ENCODE measurements at places on chromosomes 6 and 20.

GRCh38 chr6:121847806-121848522 lies 412.5 kb downstream of the GJA1 start:
- no peak for DNase-seq

DNA sequence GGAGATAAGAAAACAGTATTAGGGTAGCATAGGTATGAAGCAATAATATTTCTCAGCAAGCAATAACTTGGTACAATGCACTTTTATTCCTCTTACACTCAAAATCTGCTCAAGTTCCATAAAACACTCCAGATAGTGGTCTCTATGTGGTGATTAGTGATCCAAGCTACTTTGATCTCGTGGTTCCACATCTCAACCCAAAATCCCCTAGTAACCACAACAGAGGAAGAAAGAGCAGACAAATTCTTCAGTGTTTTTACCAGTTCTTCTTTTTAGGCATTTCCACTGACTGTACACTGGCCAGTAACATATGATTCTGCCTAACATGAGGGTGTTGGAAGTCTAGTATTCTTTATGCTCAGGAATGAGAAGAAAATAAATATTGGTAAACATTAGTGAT lies 309.0 kb upstream of the PTCHD4 start:
- DNase-seq: no peak

- no peak for DNase-seq
Observed at GRCh38 chr20:2122936-2123335, 21.3 kb downstream of the STK35 start.

DNA sequence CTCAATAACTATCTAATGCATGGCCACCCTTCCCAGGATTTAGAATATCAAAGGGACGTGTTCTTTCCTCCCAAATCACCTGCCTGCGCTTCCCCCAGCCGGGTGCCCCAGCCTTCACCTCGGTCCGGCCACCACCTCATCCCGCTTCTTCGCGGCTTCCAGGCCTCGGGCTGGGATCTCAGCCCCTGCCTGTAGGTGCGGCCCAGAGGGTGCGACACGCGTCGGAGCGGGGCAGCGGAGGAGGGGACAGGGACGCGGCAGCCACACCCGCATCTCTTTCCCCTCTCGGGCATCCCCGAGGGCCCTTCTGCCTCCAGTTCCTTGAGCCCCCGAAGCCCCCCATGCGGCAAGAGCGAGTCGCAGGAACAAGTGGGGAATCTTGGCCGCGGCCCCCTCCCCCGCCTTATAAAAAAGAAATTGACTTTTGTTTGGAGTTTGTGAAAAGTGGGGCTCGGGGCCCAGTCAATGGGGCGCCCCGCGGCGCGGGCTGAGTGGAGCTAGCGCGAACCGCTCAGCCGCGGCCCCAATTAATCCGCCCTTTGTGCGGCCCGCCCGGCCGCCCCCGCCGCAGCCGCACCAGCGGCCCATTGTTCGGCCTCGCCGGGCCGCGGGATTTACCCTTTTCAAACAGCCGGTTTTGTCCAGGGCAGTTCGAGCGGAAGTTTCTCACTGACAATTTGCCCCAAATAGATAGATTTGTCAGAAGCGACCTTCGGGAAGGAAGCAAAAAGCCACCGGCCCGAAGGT lies 8.4 kb upstream of the NR2E1 start:
- no peak for DNase-seq

GRCh38 chr20:1500496-1500895 lies 9.3 kb upstream of the SIRPB2 start:
- DNase-seq: no peak

- DNase-seq: no peak
Observed at GRCh38 chr20:38985603-38986170, 23.5 kb downstream of the DHX35 start.

DNA sequence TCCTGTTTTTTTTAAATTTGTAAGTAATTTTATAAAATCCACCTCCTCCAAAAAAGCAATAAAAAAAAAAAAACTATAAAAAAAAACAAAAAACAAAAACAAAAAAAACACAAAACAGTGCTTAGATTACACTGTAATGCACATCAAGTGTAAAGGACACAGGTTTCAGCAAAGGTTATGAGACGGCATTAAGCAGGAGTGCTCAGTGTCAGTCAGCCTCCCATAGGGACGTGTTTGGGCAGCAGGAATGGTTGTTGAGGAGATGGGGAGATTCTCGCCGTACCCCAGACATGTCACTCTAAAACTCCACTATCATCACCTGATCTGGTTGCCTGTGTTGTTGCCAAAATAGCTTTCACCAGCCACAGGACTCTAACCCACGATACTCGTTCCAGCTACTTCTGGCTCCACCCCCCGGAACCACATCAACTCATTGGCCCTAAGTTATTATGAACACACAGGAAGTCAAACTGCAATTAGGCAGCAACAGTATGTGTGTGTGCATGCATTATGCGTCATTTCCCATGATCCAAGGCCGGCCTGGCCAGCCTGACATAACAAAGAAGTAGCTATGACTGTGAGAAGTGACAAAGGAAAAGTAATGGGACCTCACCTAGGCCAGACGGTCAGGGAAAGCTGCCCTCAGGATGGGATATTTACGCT lies 28.7 kb downstream of the ECT2L start:
- DNase-seq: no peak

DNA sequence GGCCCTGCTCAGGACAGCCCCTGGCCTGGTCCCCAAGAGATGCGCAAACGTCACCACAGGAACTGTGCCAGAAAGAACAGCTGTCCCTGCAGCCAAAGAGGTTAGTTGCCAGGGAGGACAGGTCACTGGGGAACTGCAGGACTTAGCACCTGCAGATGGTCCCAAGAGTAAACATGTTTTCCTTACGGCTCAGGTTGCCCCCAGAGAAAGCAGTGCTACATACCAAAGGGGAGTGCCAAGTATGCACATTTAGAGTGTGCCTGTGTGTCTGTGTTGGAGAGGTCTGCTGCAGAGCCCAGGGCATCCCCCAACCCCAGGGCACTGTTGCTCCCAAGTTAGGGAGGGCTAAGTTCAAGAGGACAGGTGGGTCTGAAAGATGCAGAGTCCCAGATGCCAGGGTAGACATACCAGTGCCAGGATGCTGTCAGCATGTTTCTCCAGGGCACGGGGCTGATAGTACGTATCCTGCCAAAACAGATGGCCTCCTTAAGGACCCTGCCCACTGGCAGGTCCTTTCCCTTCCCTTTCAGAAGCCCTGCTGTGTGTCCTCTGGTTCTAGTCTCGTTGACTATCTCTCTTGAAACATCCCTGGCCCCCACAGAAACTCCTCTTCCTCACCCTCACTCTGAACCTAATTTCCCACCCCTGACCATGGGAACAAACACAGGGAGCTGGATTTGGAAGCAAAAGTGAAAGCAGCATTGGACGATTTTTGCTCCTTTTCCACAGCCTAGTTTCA lies 1.3 kb downstream of the ABHD16A start:
- DNase-seq: no peak

GRCh38 chr6:56482525-56482924 lies 160.2 kb downstream of the DST start:
- DNase-seq: no peak

DNA sequence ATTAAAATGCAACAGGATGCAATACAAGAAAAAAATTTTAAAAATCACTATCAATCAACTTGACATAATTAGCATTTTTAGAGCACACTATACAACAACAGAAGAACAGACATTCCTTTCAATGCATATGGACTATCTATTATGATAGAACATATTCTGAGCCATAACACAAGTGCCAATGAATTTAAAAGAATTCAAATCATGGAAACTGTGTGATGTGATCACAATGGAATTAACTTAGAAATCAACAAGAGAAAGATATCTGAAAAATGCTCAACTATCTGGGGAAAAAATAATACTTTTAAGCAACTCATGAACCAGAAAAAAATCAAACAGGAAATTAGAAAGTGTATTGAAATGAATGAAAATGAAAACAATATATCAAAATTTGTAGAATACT lies 106.3 kb downstream of the ADTRP start:
- DNase-seq: no peak

DNA sequence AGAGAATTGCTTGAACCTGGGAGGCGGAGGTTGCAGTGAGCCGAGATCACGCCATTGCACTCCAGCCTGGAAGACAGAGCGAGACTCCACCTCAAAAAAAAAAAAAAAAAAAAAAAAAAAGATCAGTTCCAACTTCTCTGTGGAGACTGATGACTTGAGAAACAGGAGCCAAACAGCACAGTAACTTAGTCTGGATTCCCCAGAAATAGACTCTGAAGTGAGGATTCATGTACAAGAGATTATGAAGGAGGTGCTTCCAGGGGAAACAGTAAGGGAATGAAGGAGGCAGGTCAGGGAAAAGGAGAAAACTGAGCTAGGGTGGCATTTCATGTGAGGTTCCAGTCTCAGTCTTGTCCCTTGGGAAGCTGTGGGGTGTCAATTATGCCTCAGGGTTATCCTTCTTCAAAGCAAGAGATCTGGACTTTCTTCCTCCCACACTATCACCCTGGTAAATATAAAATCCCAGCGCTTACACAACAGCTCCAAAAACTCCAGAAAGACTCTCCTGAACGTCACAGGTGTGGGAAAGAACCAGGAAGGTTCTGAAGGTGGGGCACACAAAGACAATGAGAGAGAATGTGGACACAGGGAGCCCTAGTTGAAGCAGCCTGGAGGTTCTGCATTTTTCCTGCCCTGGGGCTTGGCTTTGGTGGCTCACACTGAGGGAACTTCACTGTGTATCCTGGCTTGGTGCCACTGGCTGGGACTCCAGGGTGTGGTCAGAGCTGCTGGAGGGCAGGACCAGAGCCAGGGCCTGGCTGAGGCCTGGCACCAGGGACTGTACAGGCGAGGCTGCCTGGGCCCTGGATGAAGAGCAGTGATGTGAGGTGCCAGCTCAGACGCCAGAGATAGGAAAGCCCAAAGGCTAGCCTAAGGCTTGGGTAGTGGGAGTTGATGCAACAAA lies 46.8 kb downstream of the PCNA start:
- no peak for DNase-seq

- DNase-seq: no peak
Observed at GRCh38 chr6:75368864-75369402, 84.3 kb upstream of the TMEM30A start.

DNA sequence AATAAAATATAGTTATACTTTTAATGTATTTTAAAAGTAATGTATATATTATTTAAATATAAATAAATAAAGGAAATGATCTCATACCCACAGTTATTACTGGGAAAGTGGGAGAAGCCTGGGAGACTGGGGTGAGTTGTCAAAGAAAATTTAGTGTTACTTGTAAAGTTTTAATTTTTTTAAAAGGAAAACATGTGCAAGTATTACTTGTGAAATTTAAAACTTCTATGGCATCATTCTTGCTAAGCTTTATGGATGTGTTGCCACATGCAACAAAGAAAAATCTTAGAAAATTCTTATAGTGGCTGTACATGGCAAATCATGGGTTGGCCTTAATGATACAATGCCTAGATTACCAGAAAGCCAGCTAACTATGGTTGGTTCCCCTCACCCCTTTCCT lies 194.0 kb upstream of the KCNK16 start:
- DNase-seq: no peak

- DNase-seq: no peak
Observed at GRCh38 chr6:116102873-116103272, 2.2 kb downstream of the NT5DC1 start.

DNA sequence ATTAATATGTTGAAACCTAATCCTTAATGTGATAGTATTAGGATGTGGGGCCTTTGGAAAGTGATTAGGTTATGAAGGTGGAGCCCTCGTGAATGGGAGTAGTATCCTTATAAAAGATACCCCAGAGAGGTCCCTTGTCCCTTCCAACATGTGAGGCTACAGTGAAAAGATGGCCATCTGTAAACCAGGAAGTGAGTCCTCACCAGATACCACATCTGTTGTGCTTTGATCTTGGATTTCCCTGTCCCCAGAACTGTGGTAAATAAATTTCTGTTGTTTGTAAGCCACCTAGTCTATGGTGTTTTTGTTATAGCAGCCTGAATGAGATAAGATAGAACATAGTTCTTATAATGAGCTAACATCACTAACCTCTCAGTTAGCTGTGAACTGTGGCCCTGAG lies 16.6 kb upstream of the CALHM6 start:
- DNase-seq: no peak

DNA sequence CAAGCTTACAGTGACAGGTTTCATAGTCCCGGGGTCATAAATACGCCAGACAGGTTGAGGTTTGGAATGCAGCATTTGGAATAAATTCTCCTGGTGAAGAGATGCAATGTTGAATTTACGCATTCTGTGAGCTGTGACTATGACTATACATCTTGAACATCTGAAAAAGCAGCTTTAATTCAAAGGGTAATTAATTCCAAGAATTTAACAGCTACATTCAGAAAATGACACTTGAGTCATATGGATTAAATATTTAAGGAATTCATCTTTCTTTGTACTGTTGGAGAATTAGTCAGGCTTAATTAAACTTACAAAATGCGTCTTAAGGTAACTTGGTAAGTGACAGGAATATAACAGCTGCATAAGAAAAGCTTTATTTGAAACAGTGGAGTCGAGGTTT lies 74.7 kb downstream of the ESR1 start:
- DNase-seq: no peak

DNA sequence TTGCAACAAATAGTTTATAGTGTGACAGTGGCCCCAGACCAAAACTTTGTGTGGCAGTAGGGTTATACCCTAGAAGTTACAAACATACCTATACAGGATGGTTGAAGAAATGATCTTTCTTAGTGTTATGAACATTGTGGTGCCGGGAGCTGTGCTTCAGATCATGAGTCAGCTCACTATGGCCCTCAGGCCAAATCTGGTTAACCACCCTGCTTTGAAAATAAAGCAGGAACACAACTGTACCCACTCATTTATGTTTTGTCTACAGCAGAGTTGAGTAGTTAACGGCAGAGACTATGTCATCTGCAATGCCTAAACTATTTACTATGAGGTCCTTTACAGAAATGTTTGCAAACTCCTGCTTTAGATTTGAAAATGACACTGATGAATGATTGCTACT lies 24.3 kb downstream of the AKAP7 start:
- DNase-seq: no peak

GRCh38 chr6:22570185-22570551 lies 802 bp downstream of the HDGFL1 start:
- DNase-seq: no peak

DNA sequence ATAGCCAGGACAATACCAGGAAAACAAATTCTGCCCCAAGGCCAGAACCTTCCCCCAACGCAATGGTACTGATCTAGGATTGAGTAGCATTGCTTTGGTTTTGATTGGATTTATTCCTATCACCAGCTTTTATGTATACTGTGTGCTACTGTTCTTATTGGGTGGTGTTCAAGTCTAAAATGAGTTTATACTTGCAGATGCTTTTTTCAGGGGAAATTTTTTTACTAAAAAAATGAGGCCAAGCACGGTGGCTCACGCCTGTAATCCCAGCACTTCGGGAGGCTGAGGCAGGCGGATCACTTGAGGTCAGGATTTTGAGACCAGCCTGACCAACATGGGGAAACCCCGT lies 116.8 kb downstream of the ZMYND8 start:
- no peak for DNase-seq

GRCh38 chr6:150008588-150008987 lies 16.7 kb downstream of the RAET1L start:
- no peak for DNase-seq
